NCI-H1105 (cell line): ENCODE measurements at places on chromosomes 11 and 22.

DNA sequence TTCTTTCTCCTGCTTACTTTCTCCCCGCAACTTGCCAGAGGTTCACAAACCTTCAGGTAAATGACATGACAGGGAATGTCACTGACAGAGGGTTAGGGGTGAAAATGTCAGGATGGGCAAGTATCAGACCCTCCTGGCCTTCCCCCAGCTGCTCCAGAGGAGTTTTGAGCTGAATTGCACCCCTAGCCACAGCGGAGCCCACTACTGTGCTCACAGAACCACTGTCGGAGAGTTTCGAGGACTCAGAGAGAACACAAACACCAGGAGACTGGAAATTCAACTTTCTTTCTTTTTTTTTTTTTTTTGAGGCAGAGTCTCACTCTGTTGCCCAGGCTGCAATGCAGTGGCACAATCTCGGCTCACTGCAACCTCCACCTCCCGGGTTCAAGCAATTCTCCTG, 21.5 kb upstream of the P2RY2 start:
- DNase-seq = no peak

- DNase-seq = no peak
These were observed 35.0 kb downstream of the LDLRAD3 start for GRCh38 chr11:35978891-35979290.

DNA sequence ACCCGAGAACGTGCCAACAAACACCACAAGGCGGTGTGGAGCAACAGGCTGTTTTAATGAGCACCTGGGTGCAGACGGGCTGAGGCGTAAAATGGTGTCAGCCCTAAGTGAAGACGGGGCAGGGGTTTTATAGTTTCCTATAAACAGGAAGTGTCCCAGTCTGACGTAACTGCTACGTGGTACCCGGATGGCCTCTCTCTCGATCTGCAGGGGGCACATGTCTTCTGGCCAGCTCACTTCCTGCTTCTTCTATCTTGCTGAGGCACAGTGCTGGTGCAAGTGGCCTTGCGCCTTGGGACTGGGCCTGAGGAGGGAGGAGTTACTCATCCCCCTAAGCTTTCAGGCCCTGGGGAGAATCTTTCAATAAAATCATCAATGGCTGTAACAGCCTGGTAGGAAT, 20.9 kb downstream of the OOSP3 start:
- DNase-seq = no peak

DNA sequence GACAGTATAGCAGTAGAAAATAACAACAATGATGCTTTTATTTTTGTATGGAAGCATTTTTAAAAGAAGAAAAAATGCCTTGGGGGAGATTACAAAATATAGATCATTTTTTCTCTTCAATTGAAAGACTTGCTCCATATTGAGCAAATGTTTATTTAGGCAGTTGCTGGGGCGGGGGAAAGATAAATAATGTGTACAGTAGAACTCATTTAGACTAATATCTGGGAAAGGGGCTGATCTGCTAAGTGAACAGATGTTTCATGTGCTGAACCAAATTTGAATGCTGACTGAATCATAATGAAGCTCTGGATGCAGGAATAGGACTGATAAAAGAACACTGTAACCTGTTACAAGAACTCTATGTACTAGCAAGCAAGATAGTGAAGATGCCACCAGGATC, 457.1 kb upstream of the TENM4 start:
- DNase-seq = no peak

DNA sequence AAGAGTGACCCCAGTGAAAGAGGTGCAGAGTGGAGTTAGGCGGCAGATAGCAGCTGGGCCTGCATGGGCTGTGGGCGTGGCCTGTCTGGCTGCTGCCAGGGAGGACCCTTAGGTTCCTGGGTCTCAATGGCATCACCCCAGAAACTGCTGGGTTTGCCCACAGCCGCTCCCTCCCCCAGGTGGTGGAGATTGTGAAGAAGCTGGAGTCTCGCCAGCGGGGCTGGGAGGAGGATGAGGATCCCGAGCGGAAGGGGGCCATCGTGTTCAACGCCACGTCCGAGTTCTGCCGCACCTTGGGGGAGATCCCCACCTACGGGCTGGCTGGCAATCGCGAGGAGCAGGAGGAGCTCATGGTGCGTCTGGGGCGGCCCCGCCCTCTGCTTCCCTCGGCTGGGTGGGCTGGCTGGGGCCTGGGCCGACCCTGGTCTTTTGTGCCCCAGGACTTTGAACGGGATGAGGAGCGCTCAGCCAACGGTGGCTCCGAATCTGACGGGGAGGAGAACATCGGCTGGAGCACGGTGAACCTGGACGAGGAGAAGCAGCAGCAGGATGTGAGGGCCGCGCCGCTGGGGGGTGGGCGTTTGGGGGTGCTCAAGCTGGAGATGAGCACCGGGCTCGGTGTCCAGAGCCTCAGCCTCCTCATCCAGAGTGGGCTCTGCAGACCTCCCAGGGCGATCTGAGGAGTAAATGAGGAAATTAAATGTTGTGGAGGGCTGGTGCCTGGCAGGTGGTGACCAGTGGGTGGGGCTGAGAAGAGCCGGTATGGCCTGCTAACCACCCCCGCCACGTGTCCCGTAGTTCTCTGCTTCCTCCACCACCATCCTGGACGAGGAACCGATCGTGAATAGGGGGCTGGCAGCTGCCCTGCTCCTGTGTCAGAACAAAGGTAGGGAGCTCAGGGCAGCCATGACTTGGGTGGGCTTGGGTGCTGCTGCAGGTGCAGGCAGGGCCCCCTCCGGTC, 15.0 kb downstream of the SART1 start:
- DNase-seq = no peak

DNA sequence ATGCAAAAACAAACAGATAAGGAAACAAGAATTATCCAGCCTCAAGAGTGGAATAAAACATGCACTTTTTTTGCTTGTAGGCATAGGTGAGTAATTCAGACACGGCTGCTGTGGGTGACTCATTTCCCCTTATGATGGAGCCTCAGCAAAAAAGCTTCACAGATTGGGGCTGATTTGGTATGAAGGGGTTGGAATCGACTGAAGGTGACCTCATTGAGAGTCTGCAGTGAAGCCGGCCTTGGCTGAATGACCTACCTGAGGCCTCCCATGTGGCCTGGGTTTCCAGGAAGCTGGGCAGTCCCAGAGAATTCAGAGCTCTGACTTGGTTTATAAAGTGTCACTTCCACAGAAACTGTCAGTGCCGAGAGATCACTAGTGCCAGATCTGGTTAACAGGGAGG, 34.2 kb upstream of the VPREB1 start:
- no peak for DNase-seq

- no peak for DNase-seq
These were observed 129.4 kb downstream of the ARHGAP20 start for GRCh38 chr11:110582728-110583432.

DNA sequence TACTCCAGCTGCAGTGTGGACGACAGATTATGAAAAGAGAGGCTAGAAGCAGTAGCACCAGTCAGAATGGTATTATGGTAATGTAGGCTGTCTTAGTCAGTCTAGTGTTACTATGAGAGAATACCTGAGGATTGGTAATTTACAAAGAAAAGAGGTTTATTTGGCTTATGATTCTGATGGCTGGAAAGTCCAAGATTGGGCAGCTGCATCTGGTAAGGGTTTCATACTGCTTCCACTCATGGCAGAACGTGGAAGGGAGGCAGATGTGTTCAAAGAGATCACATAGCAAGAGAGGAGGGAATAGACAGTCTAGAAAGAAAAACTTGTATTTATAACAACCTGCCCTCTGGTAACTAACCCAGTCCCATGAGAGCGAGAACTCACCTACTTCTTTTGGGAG, 77.3 kb upstream of the NAV2 start:
- no peak for DNase-seq

- DNase-seq = no peak
These were observed 25.0 kb upstream of the YPEL1 start for GRCh38 chr22:21760640-21761039.

DNA sequence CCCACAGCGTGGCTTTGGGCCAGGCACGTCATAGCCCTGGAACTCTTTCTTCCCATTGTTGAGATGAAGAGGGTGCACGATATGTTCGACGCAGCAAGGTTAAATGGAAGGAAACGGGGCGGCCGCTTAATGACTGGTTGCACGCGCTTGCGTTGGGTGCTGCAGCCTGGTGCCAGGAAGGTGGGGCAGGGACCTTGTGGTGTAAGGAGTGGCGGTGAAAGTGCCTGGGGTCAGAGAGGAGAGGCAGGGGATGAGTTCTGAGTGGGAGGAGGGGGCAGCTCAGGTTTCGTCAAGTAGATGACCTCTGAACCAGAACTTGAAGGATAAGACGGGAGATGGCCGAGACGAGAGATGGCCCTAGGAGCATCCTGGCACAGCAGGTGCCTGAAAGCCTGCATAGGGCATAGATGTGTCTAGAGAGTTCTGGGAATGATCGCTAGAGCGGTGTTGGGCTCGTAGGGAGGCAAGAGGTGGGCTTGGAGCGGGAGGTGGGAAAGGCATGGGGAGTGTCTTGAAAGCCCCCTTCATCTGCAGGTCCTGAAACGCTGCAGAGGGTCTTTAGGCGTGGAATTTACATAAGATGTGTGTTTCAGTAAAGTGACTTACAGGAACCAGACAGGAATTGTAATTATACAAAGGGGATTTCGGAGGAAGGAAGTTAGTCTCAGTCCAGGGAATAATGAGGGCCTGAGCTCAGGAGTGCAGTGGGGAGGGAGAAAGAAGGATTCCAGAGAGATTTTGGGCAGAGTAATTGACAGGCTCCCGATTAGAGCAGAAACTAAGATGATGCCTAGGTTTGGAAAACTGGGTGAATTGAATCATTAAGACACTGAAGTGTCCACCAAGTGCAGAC, 43.2 kb upstream of the CLDN5 start:
- DNase-seq = no peak
